ENCODE measurements at places on chromosomes 1 and 21. TPM values are rescaled to one million over a fixed set of nuclear protein-coding genes. Genes with fewer than 3 reads are reported as not detected.

The RHD gene
- 17.8 TPM for total RNA-seq

The SLC6A17 gene
- total RNA-seq, result not detected

The WDR64 gene
- not detected for total RNA-seq

The ADORA1 gene
- total RNA-seq, result not detected

The TCHHL1 gene
- not detected for total RNA-seq

The H3-3A gene
- 835 TPM for total RNA-seq

The SDC3 gene
- total RNA-seq, result 44.1 TPM

The UBE2U gene
- not detected for total RNA-seq

The SPRR1A gene
- total RNA-seq, result not detected

The PLD5 gene
- not detected for total RNA-seq

The GPR161 gene
- total RNA-seq, result 1.6 TPM

The MYBPH gene
- total RNA-seq, result not detected

The FAM78B gene
- total RNA-seq, result 0.36 TPM

The RASSF5 gene
- total RNA-seq, result 38.1 TPM

The C1orf21 gene
- total RNA-seq, result 0.25 TPM

The AGT gene
- total RNA-seq, result 0.40 TPM

The ITLN2 gene
- total RNA-seq, result not detected

The TENT5C gene
- 7.7 TPM for total RNA-seq

The ATAD3A gene
- total RNA-seq, result 151 TPM

The CYP4A22 gene
- total RNA-seq, result 0.07 TPM

The RGS7 gene
- not detected for total RNA-seq

All from K562 (cell line).